ENCODE measurements at places on chromosomes 13 and 19.

DNA sequence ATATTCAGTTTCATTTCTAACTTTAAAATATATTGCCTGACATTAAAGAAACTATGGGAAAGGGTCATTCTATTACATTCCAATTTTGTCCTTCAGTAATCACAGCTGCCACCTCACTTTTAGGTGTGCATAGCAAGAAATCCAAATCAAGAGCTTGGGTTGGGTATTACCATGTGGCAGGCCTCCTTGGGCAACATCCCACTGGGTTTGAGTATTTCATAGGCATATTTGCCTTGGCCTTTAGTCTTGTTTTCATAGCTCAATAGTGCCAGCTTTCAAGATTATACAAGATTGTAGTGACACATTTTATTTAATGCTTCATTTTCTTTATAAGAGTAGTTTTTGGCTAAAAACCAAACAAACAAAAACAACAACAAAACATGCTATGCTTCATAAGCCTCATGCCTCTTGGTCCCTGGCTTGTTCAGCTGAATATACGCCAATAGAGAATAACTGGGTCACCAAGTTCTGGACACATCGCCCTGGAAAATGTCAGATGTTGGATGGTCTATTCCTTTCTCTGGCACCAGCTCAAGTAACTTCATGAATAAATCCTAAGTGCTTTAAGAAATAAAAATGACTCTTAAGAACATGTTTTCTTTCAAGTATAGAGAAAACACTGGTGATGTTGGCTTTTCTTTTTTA is 167.4 kb upstream of the STARD13 start:
- no peak for DNase-seq

DNA sequence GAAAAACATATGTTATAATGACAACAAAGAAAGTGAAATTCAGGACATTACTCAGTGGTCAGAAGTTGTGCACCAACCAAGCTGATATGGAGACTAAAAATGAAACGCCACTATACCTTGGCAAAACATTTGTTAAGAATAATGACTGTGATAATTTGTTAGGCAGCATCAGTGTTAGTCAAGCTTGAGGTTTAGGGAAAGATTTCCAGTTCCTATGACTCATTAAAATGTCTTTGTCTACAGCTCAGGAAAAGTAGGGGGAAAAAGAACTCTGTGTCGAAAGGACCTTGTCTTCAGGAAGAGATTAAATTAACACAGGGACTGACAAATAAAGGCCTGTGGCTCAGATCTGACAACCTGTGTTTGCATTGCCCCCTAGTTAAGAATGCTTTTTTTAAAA is 764.1 kb upstream of the SLITRK6 start:
- no peak for DNase-seq

GRCh38 chr19:56751078-56751489 is 79.5 kb upstream of the ZNF835 start:
- DNase-seq: no peak

- DNase-seq: no peak
These were observed 174.6 kb downstream of the ITGBL1 start for GRCh38 chr13:101626925-101627555.

DNA sequence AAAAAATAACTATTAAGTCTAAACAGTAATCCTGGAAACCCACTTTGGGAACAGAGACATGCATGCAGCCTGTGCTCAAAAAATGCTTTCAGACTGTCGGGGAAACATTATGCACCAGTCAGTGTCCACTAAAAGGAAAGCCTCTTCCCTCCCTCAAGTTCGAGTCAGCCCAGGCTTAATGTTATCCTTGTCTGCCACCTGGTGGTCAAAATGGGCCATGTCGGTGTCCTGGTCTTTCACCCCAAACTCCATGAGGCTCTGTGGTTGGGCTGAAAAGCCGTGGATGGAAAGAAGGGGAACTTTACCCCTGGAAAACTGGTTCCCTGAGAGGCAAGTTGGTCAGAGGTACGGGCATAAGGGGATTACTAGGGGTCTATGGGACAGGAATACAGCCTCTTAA is 88.4 kb upstream of the ZNF492 start:
- no peak for DNase-seq

Measured in activated CD4-positive, alpha-beta T cell treated with anti-CD3 and anti-CD28 coated beads, Interleukin-2, amount 50 U/mL, for 4 hours (primary cell).